ENCODE measurements at places on chromosomes 3 and 15.

DNA sequence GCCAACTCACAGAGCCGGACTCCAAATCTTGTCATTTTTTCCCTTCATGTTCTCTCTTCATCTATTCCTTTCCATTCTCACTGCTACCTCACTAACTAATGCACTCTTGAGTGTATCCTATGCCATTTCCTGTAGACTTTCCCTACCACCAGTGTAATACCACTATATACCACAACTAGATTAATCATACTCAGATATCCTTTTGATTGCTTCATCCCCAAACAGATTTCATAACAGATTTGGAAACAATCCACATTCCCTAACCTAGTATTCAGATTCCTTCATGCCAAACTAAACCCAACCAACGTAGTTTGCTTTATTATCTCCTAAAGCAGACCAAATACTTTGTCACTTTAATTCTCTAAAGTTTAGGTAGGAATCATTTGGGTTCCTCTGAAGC lies 2.6 kb upstream of the PLOD2 start:
- H3K36me3 ChIP-seq = no peaks in the 10 kb centered on the region
- H3K4me1 ChIP-seq = peaks cover 23% of the 10 kb centered on the region
- no peak overlapping the region for H3K4me3 ChIP-seq
- no peak overlapping the region for H3K27ac ChIP-seq

- no peaks in the 10 kb centered on the region for H3K36me3 ChIP-seq
- no peak for DNase-seq
- no peaks in the 10 kb centered on the region for H3K27me3 ChIP-seq
- no peak overlapping the region for H3K27ac ChIP-seq
- H3K4me3 ChIP-seq = no peak overlapping the region
These were observed 384.7 kb downstream of the MFSD1 start for GRCh38 chr3:159186581-159186980.

- no peak overlapping the region for H3K27ac ChIP-seq
- no peaks in the 10 kb centered on the region for H3K4me1 ChIP-seq
- H3K4me3 ChIP-seq = no peak overlapping the region
- DNase-seq = no peak
- peaks cover 29% of the 10 kb centered on the region for H3K36me3 ChIP-seq
- H3K27me3 ChIP-seq = no peaks in the 10 kb centered on the region
These were observed 8.9 kb upstream of the SNX4 start for GRCh38 chr3:125528920-125529319.

GRCh38 chr3:49484471-49484870 lies 14.4 kb downstream of the DAG1 start:
- no peaks in the 10 kb centered on the region for H3K27me3 ChIP-seq
- H3K36me3 ChIP-seq = no peaks in the 10 kb centered on the region
- H3K27ac ChIP-seq = no peak overlapping the region
- H3K4me3 ChIP-seq = no peak overlapping the region
- no peak for DNase-seq

DNA sequence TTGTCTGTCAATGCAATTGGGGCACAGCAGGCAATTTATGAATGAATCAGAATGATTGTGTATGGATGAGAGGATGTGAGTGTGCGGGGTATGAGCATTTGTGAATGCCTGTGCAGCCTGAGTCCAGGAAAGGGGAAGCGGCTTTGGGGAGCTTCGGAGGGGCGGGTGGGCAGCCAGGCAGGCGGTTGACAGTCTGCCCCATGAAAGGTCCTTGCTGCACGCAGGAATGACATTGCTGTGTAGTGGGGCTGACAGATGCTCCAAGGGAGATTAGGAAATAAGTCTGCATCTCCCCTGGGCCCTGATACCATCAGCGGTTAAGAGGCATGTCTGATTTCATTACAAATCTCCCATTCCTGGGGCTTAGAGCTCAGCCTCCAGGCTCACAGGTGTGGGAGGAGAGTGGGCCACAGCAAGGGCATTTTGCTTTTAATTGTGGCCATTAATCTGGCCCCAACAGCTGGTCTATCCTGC lies 26.4 kb upstream of the TSPAN3 start:
- no peaks in the 10 kb centered on the region for H3K27me3 ChIP-seq
- no peak overlapping the region for H3K27ac ChIP-seq
- H3K36me3 ChIP-seq = no peaks in the 10 kb centered on the region

DNA sequence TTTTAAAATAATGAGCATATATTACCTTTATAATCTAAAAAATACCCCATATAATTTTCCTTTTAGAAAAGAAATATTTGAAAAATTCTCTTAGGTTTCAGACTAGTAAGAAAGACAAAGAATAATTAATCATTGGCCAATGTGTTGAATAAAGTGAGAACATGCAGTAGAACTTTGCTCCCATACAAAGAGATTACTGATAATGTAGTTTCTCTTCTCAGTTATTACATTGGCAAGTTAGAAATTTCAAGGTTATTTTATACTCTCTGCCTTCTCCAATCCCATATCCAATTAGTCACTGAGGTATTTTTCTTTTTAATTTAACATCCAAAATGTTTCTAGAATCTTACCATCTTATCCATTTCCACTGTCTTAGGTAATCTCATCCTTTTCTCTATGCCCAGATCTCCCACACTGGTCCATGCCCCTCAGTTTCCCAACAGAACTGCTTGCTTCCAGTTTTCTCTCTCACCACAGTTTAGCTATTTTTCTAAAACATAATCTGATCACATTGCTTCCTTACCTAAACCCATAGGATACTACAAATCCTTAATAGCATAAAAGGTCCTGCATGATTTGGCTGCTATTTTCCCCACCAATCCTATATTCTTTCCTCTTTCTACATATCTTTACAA lies 10.8 kb downstream of the XRN1 start:
- no peak overlapping the region for H3K27ac ChIP-seq
- DNase-seq = no peak
- H3K36me3 ChIP-seq = peaks cover 5% of the 10 kb centered on the region
- H3K4me1 ChIP-seq = peaks cover 39% of the 10 kb centered on the region
- no peaks in the 10 kb centered on the region for H3K27me3 ChIP-seq

DNA sequence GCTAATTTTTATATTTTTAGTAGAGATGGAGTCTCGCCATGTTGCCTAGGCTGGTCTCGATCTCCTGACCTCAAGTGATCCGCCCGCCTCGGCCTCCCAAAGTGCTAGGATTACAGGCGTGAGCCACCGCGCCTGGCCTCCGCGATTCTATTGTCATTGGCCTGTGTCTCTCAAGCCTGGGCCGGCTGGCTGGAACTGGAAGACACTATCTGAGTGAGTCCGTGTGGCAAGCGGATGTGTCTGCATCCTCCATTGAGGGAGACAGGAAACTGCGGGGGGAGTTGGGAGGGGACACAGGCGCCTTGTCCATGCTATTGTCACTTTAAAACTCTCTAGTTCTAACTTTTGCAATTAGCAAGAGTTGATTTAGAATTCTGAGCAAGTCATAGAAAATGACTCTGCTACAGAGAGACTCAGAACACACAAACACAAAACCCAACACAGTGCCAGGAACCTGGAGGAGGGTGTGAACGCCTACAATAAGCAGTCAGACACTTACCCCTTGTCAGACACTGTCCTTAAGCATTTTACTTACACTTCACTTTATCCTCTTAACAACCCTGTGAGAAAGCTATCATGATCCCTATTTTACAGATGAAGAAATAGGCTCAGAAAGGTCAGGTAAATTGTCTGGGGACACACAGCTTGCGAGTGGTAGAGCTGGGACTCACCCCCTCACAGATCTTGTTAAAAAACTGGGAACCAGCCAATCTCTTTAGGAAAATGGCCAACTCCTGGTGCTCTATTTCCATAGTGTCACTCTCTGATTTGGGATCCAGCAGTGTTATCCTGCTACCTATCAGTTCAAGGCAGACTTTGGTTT lies 38.7 kb downstream of the ANP32A start:
- DNase-seq = peak; percentile 82
- no peak overlapping the region for H3K4me3 ChIP-seq
- peaks cover 51% of the 10 kb centered on the region for H3K36me3 ChIP-seq
- H3K4me1 ChIP-seq = peaks cover 7% of the 10 kb centered on the region

DNA sequence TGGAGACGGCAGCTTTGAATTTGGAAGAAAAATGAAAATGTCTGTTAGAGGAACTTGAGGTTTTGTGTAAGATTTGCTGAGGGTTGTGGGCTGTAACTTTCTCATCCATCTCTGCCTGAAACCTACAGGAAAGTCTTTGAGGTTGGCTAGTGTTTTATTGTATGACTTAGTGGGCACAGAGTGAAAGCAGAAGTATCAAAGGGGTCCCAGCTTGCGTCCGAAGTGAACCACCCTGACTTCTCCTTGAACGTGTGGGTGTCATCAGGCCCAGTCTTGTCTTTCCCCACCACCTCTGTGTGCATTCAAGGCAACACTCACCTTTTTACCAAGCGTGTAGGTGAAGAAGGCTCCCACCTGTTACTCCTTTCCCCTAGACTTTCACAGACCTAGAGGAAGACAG lies 682.1 kb upstream of the CFAP20DC start:
- no peaks in the 10 kb centered on the region for H3K36me3 ChIP-seq
- no peaks in the 10 kb centered on the region for H3K4me1 ChIP-seq
- no peak for DNase-seq
- no peak overlapping the region for H3K27ac ChIP-seq

- H3K27ac ChIP-seq = peak overlapping the region; percentile 21
- peaks cover 20% of the 10 kb centered on the region for H3K4me1 ChIP-seq
- DNase-seq = no peak
- H3K36me3 ChIP-seq = no peaks in the 10 kb centered on the region
- no peaks in the 10 kb centered on the region for H3K27me3 ChIP-seq
These were observed 2.9 kb upstream of the PSMA4 start for GRCh38 chr15:78537266-78537905.

DNA sequence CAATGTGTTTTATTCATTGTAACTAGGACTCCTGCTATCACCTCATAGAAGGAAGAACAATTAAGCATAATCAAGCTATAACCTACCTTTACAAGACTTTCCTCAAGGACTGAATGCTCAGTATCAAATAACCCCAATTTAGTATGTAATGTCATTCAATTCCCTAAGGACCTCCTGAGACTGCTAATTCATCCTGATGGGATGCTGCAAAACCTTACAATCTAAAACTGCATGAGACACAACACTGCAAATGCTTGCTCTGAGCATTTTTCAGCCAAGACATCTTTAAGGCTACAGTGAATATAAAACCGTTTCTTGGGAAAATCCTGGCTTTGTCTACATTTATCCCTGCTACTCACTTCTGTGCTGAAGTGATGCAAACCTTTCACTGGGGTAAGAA lies 69.9 kb downstream of the RYK start:
- no peaks in the 10 kb centered on the region for H3K36me3 ChIP-seq
- no peak overlapping the region for H3K4me3 ChIP-seq
- no peak overlapping the region for H3K27ac ChIP-seq
- H3K27me3 ChIP-seq = no peaks in the 10 kb centered on the region
- H3K4me1 ChIP-seq = no peaks in the 10 kb centered on the region
- DNase-seq = no peak

DNA sequence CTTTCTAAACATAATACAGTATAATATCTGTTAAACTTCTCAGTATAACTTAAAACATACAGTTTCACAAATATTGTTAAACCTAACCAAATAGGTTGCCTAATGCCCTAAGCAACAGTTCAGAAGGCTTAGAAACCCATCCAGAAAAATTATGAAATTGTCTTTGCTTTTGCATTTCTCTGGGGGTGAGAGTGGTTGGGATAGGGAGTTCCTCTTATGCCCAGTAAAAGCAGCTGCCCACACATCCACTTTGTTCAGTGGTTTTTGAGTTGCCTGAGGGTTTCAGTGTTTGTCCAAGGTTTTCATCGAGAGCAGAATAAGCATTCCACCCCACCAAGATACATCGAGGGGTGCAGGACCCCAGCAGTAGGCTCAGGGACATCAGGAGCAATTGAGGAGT lies 179.4 kb downstream of the CDIN1 start:
- no peaks in the 10 kb centered on the region for H3K4me1 ChIP-seq
- no peak for DNase-seq
- no peaks in the 10 kb centered on the region for H3K27me3 ChIP-seq
- no peak overlapping the region for H3K27ac ChIP-seq

- no peaks in the 10 kb centered on the region for H3K36me3 ChIP-seq
- no peaks in the 10 kb centered on the region for H3K4me1 ChIP-seq
- H3K27ac ChIP-seq = no peak overlapping the region
- no peak overlapping the region for H3K4me3 ChIP-seq
- no peak for DNase-seq
These were observed 120.9 kb downstream of the NEDD4 start for GRCh38 chr15:55872471-55872870.

DNA sequence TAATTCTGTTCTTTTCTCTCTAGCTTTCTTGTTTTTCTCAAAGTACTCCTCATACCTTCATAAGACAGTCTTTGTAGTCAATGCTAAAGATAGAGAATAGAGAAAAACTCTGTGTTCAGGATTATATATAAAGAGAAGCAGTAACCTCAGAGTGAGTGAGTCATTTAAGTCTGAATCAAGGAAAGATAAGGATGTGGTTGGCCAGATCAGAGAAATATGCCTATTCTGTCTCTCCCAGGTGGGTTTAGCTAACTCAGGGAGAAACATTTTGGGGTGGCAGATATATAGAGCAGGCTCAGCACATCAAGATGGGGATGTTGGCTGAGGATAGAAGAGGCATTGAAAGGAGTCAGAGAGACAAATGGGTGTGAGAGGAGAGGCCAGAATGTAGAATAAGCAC lies 31.4 kb downstream of the GTF2E1 start:
- H3K4me3 ChIP-seq = no peak overlapping the region
- no peak overlapping the region for H3K27ac ChIP-seq
- no peaks in the 10 kb centered on the region for H3K27me3 ChIP-seq
- no peak for DNase-seq
- no peaks in the 10 kb centered on the region for H3K36me3 ChIP-seq
- H3K4me1 ChIP-seq = no peaks in the 10 kb centered on the region

DNA sequence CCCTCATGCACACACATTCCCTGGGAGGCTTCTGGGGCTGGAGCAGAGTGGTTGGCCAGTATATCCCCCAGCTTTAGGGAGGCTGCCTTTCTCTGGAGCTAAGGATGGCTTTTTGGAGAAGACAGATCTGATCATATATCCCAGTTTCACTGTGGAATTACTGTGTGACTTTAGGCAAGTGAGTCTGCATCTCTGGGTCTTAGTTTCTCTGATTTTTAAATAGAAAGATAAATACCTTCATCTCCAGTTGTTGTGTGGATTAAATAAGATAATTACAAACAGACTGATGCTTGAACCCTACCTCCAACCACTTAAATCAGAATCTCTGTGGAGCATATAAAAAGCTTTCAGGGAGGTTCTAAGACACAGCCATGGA lies 11.1 kb upstream of the WNT7A start:
- H3K27me3 ChIP-seq = no peaks in the 10 kb centered on the region
- no peak overlapping the region for H3K4me3 ChIP-seq
- no peak for DNase-seq
- H3K27ac ChIP-seq = no peak overlapping the region
- H3K36me3 ChIP-seq = no peaks in the 10 kb centered on the region
- peaks cover 26% of the 10 kb centered on the region for H3K4me1 ChIP-seq

DNA sequence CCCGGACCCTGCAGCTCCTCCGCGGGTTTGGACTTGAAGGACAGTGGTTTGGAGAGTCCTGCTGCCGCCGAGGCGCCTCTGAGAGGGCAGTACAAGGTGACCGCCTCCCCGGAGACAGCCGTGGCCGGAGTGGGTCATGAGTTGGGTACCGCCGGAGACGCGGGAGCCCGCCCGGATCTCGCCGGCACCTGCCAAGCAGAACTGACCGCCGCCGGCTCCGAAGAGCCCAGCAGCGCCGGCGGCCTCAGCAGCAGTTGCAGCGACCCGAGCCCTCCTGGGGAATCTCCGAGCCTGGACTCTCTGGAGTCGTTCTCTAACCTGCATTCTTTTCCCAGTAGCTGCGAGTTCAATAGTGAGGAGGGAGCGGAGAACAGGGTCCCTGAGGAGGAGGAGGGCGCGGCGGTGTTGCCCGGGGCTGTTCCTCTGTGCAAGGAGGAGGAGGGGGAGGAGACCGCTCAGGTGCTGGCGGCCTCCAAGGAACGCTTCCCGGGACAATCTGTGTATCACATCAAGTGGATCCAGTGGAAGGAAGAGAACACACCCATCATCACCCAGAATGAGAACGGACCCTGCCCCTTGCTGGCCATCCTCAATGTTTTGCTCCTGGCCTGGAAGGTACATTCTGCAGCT lies 634 bp downstream of the MINDY2 start:
- no peaks in the 10 kb centered on the region for H3K36me3 ChIP-seq
- peak overlapping the region; percentile 98 for H3K27ac ChIP-seq
- DNase-seq = no peak
- H3K4me3 ChIP-seq = peak overlapping the region; percentile 99
- peaks cover 55% of the 10 kb centered on the region for H3K4me1 ChIP-seq

Measured in vagina (tissue), 2 donors.